ENCODE measurements at places on chromosomes 7 and 10.

DNA sequence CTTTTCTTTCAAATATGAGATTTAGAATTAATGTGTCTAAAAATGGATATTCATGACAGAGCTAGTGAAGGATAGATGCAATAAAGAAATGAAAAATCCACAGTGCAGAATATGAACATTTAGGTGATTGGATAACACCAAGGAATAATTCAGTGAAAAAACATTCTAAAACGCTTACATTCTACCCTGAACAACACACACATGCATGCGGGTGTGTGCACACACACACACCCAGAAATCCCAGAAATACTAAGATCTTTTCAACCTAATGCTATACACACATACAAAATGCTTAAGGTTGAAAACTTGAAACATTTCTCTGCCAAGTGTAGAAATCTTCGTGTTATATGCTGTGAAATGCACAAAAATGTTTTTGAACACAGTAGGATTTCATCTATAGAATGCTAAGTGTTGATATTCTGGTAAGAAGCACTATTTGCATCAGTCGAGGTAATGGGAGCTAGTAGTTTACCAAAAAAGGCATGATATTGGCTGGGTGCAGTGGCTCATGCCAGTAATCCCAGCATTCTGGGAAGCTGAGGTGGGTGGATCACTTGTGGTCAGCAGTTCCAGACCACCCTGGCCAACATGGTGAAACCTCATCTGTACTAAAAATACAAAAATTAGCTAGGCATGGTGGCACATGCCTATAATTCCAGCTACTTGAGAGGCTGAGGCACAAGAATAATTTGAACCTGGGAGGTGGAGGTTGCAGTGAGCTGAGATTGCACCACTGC lies 600.6 kb downstream of the PHTF2 start:
- no peak for DNase-seq
- no peaks in the 10 kb centered on the region for H3K36me3 ChIP-seq
- H3K27ac ChIP-seq = no peak overlapping the region
- H3K4me1 ChIP-seq = no peaks in the 10 kb centered on the region
- no peak overlapping the region for H3K4me3 ChIP-seq

DNA sequence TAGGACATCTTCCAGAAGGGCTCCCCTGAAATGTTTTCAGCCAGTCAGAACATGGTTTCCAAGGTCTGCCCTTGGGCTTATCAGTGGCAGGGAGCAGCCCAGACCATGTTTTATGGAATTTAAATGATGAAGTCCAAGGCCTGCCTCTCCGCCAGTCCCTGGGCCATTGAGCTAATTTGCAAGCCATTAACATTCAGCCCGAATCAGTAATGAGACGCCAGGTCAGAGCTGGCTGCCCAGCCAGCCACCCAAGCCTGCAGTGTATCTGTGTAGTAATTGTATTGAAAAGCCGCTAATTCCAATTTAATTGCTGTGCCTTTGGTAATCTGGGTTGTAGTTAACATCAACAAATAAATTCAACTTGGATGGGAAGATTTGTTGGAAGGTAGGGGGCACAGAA lies 131.4 kb downstream of the PAXIP1 start:
- H3K36me3 ChIP-seq = no peaks in the 10 kb centered on the region
- H3K4me3 ChIP-seq = no peak overlapping the region
- DNase-seq = no peak
- H3K27me3 ChIP-seq = peaks cover 5% of the 10 kb centered on the region

- H3K4me3 ChIP-seq = no peak overlapping the region
- H3K36me3 ChIP-seq = no peaks in the 10 kb centered on the region
- peak; percentile 39 for DNase-seq
- no peaks in the 10 kb centered on the region for H3K27me3 ChIP-seq
- no peak overlapping the region for H3K27ac ChIP-seq
These were observed 99.0 kb downstream of the AOAH start for GRCh38 chr7:36625247-36625646.

- no peak overlapping the region for H3K4me3 ChIP-seq
- H3K27me3 ChIP-seq = no peaks in the 10 kb centered on the region
- no peak for DNase-seq
- no peak overlapping the region for H3K27ac ChIP-seq
- peaks cover 26% of the 10 kb centered on the region for H3K36me3 ChIP-seq
These were observed 7.2 kb downstream of the ALKBH4 start for GRCh38 chr7:102457352-102457924.

GRCh38 chr10:35208949-35209613 lies 82.4 kb downstream of the CREM start:
- H3K36me3 ChIP-seq = peaks cover 22% of the 10 kb centered on the region
- H3K4me3 ChIP-seq = no peak overlapping the region
- H3K4me1 ChIP-seq = peaks cover 20% of the 10 kb centered on the region
- DNase-seq = no peak
- no peak overlapping the region for H3K27ac ChIP-seq

GRCh38 chr7:117165656-117166055 lies 157.2 kb downstream of the WNT2 start:
- H3K4me1 ChIP-seq = peaks cover 8% of the 10 kb centered on the region
- DNase-seq = no peak
- H3K36me3 ChIP-seq = no peaks in the 10 kb centered on the region

- H3K4me1 ChIP-seq = no peaks in the 10 kb centered on the region
- no peak overlapping the region for H3K4me3 ChIP-seq
- no peak for DNase-seq
- no peaks in the 10 kb centered on the region for H3K36me3 ChIP-seq
- no peak overlapping the region for H3K27ac ChIP-seq
These were observed 31.0 kb downstream of the GPR141 start for GRCh38 chr7:37714606-37715005.

- H3K4me3 ChIP-seq = no peak overlapping the region
- no peaks in the 10 kb centered on the region for H3K27me3 ChIP-seq
- H3K4me1 ChIP-seq = no peaks in the 10 kb centered on the region
- no peak overlapping the region for H3K27ac ChIP-seq
These were observed 653.5 kb upstream of the MGMT start for GRCh38 chr10:128813574-128813973.

- no peaks in the 10 kb centered on the region for H3K4me1 ChIP-seq
- no peak for DNase-seq
- no peak overlapping the region for H3K4me3 ChIP-seq
- no peak overlapping the region for H3K27ac ChIP-seq
These were observed 52.2 kb downstream of the C10orf105 start for GRCh38 chr10:71667387-71667752.

DNA sequence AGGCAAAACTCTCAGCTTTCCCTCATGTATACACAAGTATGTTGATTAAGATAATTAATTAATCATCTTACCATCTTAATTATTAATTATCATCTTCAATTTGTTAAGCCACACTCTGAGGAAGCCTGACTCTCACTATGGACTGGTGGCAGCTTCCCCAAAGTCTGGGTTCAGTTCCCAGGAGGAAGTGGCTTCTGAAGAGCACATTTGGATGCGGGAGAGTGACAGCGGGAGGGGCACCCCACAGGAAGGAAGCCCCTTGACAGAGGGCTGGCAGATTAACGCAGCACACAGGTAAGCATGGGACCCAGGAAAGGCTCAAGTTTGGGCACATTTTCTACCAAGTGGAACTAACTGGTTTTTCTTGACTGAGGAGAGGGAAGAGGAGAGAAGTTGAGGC lies 13.4 kb upstream of the SLIT1 start:
- DNase-seq = no peak
- H3K4me1 ChIP-seq = peaks cover 9% of the 10 kb centered on the region
- no peak overlapping the region for H3K27ac ChIP-seq
- H3K36me3 ChIP-seq = no peaks in the 10 kb centered on the region
- H3K27me3 ChIP-seq = no peaks in the 10 kb centered on the region

DNA sequence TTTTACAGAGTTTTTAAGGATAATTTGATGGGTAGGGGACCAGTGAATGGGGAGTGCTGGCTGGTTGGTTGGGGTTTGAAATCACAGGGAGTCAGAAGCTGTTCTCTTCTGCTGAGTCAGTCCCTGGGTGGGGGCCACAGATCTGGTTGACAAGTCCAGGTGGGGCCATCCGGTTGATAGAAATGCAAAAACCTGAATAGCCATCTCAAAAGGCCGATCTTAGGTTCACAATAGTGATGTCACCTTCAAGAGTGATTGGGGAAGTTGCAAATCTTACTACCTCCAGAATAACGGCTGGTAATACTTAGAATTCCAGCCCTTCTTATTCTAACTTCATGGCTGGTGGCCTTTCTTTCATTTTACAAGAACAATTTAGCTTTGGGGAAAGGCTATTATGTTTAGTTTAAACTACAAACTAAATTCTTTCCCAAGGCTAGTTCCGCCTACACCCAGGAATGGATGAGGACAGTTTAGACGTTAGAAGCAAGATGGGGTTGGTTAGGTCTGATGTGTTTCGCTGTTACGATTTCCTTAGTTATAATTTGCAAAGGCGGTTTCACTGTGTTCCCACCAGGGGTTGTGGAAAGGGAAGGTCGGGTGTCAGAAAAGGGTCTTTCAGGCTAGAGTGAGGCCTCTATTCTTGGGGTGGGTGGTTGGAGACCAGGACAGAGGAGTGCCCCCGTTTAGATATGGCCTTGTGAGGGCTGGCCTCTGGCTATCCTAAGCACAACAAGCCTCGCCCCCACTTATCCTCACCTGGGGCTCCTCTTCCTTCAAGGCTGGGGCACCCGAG lies 27.4 kb downstream of the IFT22 start:
- H3K36me3 ChIP-seq = no peaks in the 10 kb centered on the region
- DNase-seq = no peak
- H3K27me3 ChIP-seq = peaks cover 100% of the 10 kb centered on the region
- peaks cover 1% of the 10 kb centered on the region for H3K4me1 ChIP-seq

DNA sequence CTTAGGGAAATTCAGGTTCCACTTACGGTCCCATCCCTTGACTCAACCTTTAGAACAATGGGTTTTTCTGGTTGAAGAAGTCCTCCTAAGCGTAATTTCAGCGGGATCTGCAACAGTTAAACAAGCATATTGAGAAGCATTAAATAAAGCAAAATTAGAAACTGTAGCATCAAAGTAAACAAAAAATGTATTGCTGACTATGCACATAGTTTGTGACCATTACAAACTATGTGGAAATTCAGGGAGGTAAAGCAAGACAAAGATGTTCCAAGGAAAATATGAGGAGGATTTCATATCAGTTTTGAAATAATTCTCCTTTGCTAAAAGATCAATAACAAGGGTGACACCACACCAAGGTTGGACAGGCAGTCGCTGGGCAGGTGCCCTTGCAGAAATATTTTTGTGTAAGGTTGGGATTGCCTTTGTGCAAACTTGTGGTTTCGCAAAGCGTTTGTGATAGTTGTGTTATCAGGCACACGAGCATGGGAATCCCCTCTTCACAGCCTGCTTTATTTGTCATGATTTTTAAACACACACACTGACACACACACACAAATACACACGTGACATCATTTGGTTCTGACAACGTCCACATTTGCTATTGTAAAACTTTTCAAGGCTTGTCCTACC lies 5.4 kb upstream of the CYP3A5 start:
- H3K27ac ChIP-seq = no peak overlapping the region
- no peak overlapping the region for H3K4me3 ChIP-seq
- H3K27me3 ChIP-seq = no peaks in the 10 kb centered on the region
- no peaks in the 10 kb centered on the region for H3K4me1 ChIP-seq

DNA sequence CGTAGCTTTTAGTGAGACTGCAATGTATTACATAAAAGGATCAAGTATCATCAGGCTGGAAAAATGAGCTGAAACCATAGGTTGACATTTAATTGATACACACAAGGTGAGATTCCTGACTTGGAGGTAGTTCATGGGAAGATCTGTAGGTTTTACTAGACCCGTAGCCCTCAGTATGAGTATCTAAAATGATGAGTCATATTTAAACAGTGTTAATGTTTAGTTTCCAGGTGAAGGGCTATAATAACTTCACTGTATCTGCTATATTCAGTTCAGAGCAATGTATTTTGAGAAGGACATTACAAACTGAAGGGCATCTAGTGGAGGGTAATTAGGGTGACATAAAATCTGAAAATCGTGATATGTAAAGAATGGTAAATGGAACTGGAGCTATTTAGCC lies 35.0 kb downstream of the ENTPD1 start:
- H3K36me3 ChIP-seq = no peaks in the 10 kb centered on the region
- no peak overlapping the region for H3K4me3 ChIP-seq
- no peak for DNase-seq
- no peaks in the 10 kb centered on the region for H3K27me3 ChIP-seq

DNA sequence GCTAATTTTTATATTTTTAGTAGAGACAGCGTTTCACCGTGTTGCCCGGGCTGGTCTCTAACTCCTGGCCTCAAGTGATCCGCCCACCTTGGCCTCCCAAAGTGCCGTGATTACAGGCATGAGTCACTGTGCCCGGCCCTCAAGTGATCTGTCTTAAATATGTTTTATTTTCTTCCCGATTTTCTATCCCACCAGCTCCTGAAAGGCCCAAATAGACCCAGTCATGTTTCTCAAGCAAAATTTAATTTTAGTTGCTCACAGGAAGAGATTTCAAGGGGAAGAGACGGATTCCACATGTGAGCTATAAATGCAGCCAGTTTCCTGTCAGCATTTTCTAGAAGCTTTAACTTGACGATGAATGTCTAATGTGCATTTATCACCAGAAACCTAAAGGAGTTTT lies 12.0 kb downstream of the DENND10 start:
- peaks cover 84% of the 10 kb centered on the region for H3K36me3 ChIP-seq
- no peaks in the 10 kb centered on the region for H3K4me1 ChIP-seq
- H3K27ac ChIP-seq = peak overlapping the region; percentile 17
- no peak for DNase-seq

DNA sequence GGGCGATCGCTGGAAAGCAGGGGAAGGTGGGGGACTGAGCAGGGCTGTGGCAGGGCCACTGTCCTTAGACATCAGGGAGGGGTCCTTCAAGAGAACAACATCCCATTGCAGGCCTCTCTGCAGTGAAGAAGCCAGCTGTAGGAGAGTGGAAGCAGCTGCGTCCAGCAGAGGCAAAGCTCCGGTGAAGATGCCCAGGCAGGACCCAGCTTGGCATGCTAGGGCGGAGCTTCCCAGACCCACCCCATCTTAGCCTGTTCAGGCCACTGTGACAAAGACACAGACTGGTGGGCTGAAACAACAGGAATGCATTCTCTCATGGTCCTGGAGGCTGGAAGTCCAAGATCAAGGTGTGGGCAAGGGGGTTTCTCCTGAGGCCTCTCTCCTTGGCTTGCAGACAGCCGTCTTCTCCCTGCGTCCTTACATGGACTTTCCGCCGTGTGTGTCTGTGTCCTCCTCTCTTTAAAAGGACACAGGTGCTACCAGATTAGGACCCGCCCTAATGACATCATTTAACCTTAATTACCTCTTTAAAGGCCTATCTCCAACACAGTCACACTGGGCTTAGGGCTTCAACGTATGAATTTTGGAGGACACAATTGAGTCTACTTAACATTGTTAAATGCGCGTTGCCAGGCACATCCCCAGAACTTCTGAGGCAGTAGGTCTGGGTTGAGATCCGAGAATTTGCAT lies 178.1 kb upstream of the GRB10 start:
- H3K27ac ChIP-seq = no peak overlapping the region
- H3K27me3 ChIP-seq = no peaks in the 10 kb centered on the region
- peaks cover 10% of the 10 kb centered on the region for H3K4me1 ChIP-seq
- H3K36me3 ChIP-seq = no peaks in the 10 kb centered on the region
- DNase-seq = no peak
- H3K4me3 ChIP-seq = no peak overlapping the region

GRCh38 chr7:27605689-27606269 lies 56.9 kb downstream of the HIBADH start:
- DNase-seq = peak; percentile 39
- H3K36me3 ChIP-seq = no peaks in the 10 kb centered on the region
- no peak overlapping the region for H3K4me3 ChIP-seq
